ENCODE measurements at places on chromosomes 16 and 17.

- peak; percentile 3 for DNase-seq
Observed at GRCh38 chr16:58243528-58244004, 45.7 kb upstream of the CSNK2A2 start.

- no peak for DNase-seq
Observed at GRCh38 chr17:77419547-77420094, 278.9 kb downstream of the SEC14L1 start.

- DNase-seq, result peak; percentile 85
Observed at GRCh38 chr17:14069251-14070021, at the start of gene COX10. Gene COX10 (plus strand): TSS chr17:14069504. CDS start chr17:14069606, 102 bp downstream.

DNA sequence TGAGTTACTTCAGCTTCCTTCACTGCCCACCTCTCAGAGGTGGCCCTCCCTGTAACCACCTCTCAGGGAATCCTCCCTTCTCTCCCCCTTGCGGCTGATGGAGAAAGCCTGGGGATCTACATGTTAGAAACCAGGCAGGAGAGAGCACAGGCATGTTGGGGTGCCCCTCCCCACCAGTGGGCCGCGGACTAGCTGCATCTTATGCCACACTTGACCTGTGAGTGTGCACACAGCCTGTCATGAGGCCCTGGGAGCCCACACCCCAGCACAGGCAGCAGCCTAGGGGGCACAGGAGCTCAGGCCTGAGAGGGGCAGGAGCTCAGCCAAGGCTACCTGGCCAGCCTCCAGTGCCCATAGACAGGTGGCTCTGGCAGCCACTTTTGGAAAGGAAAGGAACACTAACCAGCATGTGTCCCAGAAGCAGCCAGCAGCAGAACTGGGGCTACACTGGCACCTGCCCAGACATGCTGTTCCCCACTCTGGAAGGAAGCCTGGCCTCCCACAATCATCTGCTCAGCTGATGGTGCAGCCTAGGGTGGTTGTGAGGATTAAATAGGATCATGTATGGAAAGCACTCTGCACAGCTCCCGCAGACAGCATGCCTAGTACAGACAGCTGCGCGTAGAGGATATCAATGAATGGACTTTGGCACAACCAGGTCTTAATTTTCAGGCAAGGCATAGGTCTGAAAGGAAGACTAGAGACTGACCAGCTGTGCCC lies 60.5 kb downstream of the TMEM132E start:
- DNase-seq, result no peak

GRCh38 chr17:42766124-42766523 lies 5.1 kb downstream of the RAMP2 start:
- DNase-seq, result no peak

GRCh38 chr17:36063786-36064541 lies at the start of gene CCL18:
Gene CCL18 (plus strand): TSS chr17:36064272. CDS start chr17:36064343, 71 bp downstream.
- DNase-seq, result no peak

DNA sequence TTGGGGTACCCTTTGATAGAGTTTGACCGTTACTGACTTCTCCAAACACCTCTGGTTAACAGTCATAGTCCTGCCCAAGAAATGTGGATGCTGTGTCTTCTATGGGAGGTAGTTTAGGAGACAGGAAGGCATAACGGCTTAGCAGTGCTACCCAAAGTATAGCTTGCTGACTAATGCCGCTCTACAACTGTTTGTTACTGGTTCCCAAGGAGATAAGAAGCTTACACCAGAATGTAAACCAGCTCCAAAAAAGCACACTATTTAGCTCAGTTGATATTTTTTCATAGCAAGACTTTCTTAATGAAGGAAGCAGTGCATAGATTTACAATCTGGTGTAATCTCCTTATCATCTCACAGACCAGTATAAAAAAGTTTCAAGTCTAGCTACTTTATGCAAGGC lies 95.7 kb downstream of the HS3ST3B1 start:
- DNase-seq, result no peak

DNA sequence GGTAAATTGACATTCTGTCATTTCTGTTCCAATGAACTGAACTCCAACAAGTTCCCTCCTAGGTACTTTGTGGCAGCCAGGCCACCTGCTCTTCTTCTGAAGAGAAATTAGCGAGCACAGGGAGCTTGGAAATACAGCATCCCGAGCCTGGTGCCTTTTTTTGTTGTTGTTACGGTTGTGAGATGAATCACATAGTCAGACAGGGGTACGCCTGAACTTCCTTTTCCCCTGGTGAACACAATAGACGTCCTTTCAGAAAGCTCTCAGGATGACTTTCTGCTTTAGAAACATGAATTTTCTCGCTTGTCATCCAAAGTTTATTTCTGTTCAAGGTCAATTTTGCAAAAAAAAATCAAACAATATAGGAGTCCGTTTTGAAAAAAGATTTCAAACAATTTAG lies 53.9 kb upstream of the XYLT1 start:
- no peak for DNase-seq

- no peak for DNase-seq
Observed at GRCh38 chr16:83674931-83675535, 132.7 kb upstream of the HSBP1 start.

- no peak for DNase-seq
Observed at GRCh38 chr16:47142486-47142820, 1.3 kb downstream of the NETO2 start.

DNA sequence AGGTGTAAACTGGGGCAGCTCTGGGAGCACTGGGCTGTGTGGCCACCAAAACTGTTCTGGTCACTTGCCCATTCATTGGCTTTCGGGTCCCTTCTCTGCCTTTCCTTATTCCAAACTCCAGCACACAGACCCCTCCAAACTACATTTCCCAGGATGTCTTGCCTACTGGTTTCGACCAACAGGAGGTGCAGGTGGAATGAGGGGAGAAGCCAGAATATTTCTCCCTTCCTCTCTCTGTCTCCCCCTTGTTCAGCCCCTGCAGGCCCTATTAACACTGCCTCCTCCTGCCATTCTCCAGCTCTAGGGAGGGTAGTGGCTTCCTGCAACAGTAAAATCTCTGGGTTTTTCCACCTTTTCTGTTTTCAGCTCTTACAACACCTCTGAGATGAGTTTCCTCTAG lies 13.2 kb upstream of the NAGPA start:
- DNase-seq, result no peak

All from CD4-positive, alpha-beta T cell treated with Interferon alpha-2 for 1 hour (primary cell).